ENCODE measurements at places on chromosomes 11 and 22.
A peak's percentile ranks its signal among the peaks of the same experiment; 100 is the strongest.

- no peaks in the 10 kb centered on the region for H3K27me3 ChIP-seq
- no peaks in the 10 kb centered on the region for H3K36me3 ChIP-seq
- no peaks in the 10 kb centered on the region for H3K4me1 ChIP-seq
- DNase-seq: peak; percentile 3
- no peak overlapping the region for H3K4me3 ChIP-seq
Measured at GRCh38 chr22:33579448-33580093, 340.7 kb downstream of the LARGE1 start.

GRCh38 chr22:33697640-33698039 lies 222.6 kb downstream of the LARGE1 start:
- no peaks in the 10 kb centered on the region for H3K4me1 ChIP-seq
- no peak for DNase-seq
- no peak overlapping the region for H3K27ac ChIP-seq
- no peaks in the 10 kb centered on the region for H3K36me3 ChIP-seq

DNA sequence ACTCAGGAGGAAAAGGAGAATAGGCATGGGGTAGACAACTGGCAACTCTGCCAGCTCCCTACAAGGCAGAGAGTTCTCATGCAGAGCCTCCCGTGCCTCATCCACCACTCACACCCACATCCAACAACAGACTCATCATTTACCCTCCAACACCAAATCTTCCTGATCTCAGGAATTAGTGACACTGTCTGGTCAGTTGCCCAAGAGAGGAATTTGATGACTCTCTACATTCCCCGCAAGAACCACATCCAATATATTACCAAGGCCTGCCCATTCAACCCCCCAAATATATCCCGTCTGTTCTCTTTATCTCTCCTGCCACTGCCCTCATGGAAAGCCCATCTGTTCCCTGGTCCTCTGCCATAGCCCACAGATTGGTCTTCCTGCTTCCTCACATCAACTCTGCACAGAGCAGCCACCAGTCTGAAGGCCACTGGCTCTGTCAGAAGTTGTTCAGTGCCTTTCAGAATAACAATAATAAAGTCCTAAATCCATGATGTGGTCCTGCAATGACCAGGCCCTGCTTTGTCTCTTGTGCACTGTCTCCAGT lies 57.5 kb upstream of the CD82 start:
- H3K27me3 ChIP-seq: peaks cover 5% of the 10 kb centered on the region
- H3K4me3 ChIP-seq: no peak overlapping the region
- no peak for DNase-seq
- no peaks in the 10 kb centered on the region for H3K36me3 ChIP-seq
- H3K27ac ChIP-seq: no peak overlapping the region
- no peaks in the 10 kb centered on the region for H3K4me1 ChIP-seq

DNA sequence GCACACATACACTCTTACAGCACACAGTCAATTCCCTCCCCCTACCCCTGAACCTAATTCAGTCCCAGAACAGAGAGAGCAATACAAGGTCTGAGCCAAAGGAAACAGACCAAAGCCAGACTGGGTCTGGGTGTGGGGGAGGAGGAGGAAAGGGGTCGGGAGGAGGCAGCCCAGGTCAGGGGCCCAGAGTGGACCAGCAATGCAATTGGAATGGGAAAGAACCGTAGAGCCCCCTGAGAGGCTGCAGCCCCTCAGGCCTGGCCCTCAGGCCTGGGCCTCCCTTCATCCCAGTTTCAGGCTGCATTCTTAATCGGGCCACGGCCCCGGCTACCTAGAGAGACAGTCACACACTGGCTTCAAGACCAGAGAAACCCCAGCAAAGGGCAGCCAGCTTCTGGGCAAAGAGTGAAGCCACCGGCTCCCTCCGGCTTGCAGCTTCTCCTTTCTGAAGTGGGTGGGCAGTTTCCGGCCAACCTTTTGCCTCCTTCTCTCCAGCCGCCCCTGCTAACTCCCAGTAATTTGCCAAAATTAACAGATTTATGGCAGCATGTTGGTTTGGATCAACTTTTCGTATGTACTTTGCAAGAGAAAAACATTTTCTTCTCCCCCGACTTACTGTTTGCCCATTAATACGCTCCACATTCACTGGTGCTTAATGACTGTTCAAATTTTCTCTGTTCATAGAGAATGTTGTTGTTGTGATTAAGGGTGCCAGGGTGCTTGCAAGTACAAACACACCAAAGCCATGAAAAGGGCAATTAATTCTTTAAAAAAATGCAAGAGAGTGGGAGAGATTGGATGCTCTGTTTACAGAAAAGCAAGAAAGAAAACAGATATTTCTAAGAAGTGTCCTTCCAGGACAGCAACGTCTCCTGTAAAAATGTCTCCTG lies 488.3 kb downstream of the MN1 start:
- peaks cover 11% of the 10 kb centered on the region for H3K27me3 ChIP-seq
- H3K27ac ChIP-seq: no peak overlapping the region
- H3K4me1 ChIP-seq: no peaks in the 10 kb centered on the region

GRCh38 chr11:3340025-3340424 lies 38.9 kb downstream of the ZNF195 start:
- no peak overlapping the region for H3K27ac ChIP-seq
- H3K4me1 ChIP-seq: no peaks in the 10 kb centered on the region
- no peak overlapping the region for H3K4me3 ChIP-seq
- peaks cover 7% of the 10 kb centered on the region for H3K27me3 ChIP-seq

DNA sequence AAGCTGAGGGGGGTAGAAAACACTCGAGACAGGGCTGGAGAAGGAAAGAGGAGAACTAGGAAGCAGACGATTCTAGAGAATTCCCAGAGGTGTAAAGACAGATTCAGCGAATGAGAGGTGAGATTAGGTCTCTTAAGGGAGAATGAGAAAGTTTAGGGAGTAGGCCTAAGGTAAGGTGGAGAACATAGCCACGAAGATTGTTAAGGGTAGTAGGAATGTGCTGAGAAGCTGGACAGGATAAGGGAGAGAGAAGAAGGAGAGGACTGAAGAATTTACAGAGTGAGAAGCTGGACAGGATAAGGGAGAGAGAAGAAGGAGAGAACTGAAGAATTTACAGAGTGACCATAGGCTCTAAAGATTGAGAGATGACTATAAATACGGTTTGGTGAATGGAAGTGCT lies 908 bp downstream of the PPME1 start:
- H3K4me1 ChIP-seq: peaks cover 26% of the 10 kb centered on the region
- no peaks in the 10 kb centered on the region for H3K27me3 ChIP-seq
- DNase-seq: no peak
- H3K4me3 ChIP-seq: peak overlapping the region; percentile 90

GRCh38 chr11:46271875-46272815 lies 5.3 kb upstream of the CREB3L1 start:
- no peak overlapping the region for H3K4me3 ChIP-seq
- DNase-seq: no peak
- no peaks in the 10 kb centered on the region for H3K4me1 ChIP-seq
- H3K27ac ChIP-seq: no peak overlapping the region
